ENCODE measurements at places on chromosomes 1 and 21.

DNA sequence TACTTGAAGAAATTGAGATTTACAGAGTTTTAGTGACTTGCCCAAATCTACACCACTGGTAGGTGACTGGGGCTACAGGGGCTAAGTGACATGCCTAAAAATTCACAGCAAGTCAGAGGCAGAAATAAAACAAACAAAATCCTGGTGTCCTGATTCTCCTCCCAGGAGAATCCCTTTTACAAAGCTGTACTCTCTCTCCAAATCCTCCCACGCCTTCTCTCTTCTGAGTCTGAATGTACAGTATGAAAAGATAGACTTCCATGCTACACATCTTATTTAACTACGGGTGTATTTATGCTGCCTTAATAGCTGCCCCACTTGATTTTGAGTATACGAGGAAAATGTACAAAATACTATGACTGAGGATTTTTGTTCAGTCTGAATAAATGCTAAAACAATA, 65.4 kb downstream of the SGIP1 start:
- no peak for DNase-seq

- no peak for DNase-seq
These were observed 161.2 kb downstream of the NTMT2 start for GRCh38 chr1:170306948-170307347.

- peak; percentile 95 for DNase-seq
These were observed at the start of gene PI4KB for GRCh38 chr1:151327223-151327902. Gene PI4KB (minus strand): TSS chr1:151327416. CDS start chr1:151316481, 10,935 bp downstream.

GRCh38 chr1:1307923-1308755, at the start of the genes ACAP3 and PUSL1:
Gene ACAP3 (minus strand): TSS chr1:1307930. CDS start chr1:1307815, 115 bp downstream.
Gene PUSL1 (plus strand): TSS chr1:1308597. CDS start chr1:1308644, 47 bp downstream.
- no peak for DNase-seq

- peak; percentile 1 for DNase-seq
These were observed 120.2 kb upstream of the KCNE2 start for GRCh38 chr21:34243562-34243961.

DNA sequence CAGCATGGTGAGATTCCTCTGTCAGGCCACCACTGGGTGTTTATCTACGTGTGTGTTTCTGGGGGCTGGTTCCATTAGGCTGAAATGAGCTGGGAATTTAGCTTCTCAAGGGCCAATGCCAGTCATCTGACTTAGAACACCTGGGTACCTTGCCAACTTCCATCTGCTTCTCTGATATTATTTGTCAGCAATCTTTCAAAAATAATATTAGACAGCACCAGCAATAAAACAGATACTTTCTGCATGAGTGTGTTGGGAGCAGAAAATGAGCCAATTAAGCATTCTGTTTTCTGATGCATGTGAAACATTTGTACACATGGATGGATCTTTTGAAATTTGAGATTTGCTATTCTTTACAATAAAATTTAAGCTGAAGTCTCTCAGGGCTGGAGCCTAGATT, 124.1 kb downstream of the RYR2 start:
- DNase-seq = no peak

DNA sequence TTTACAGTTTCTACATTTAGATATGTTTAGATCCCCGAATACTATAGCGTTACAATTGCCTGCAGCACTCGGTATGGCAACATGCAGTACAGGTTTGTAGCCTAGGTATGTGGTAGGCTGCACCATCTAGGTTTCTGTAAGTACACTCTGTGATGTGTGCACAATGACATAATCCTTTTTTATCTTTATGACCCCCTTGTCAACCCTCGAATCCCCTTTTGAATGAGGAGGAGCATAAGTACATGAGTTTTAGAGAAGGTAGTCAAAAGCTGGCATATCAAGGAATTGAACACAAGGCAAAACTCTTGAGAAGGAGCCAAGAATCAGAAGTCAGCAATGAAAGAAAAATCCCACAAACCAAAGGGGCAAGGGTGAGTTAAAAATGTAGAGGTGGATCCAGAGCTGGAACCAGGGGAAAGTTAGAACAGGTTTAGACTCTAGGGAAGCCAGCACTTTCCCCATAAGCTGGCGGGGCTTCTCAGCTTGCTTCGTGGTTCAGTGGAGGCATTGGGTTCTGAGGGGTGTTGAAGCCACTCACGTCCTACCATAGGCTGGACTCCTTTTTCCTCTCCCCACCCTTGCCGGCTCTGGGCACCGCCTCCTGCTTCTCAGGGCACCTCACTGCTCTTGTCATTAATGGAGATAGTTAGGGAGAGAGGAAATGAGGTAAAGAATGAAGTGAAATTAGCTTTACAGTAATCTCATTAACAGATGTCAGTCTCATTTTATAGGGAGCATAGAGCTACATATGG, 31.3 kb downstream of the OLFML3 start:
- DNase-seq = no peak

GRCh38 chr1:154386643-154387352, 18.3 kb upstream of the IL6R start:
- DNase-seq = no peak

GRCh38 chr1:165492845-165493373, 48.0 kb upstream of the RXRG start:
- DNase-seq = no peak

DNA sequence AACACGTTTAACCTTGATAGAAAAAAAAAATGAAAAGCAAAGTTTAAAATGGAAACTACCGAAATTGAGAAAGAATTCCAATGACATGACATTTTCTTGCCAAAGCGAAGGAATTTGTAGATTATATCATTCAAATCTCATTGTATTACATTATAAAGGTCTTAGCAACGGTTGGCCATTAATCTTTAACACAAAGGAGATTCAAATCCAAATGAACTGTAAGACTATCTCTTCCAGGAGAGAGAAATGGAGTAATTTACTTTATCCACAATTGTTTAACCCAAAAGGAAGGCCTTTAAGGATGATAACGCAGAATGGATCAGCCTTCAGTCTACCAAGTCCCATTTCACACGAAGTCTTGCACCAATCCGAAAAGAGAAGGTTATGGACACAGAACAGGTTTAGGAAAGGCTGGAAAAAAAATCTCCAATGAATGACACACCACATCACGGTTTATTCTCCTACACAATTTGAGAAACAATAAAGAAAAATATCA, 1.5 kb downstream of the ENAH start:
- no peak for DNase-seq

GRCh38 chr1:113467991-113468390, 77.7 kb downstream of the MAGI3 start:
- no peak for DNase-seq

- no peak for DNase-seq
These were observed 16.8 kb upstream of the FAM131C start for GRCh38 chr1:16090076-16090826.

DNA sequence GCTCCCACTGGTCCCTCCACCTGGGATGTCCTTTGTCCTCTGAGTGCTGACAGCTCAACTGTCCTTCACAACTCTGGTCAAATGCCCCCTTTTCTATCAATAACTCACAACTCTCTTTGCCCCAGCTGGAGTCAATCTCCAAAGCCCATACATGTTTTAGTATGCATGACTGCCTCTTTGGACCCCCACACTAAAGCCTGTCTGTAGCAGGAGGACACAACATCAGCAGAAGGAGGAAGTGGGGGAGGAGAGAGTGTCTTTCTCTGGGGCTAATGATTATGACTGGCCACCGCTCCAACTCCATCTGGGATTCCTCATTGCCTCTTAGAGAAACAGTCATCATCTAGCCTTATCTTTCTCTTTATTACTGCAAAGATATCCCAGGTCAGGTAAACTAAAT, 186.6 kb upstream of the FGGY start:
- DNase-seq = no peak

- no peak for DNase-seq
These were observed 31.0 kb upstream of the MAN1A2 start for GRCh38 chr1:117336088-117336817.

GRCh38 chr1:81542196-81542595, 258.5 kb upstream of the ADGRL2 start:
- DNase-seq = no peak

- no peak for DNase-seq
These were observed 147.4 kb upstream of the ZRANB2 start for GRCh38 chr1:71228241-71228640.

GRCh38 chr1:25642574-25643108, 26.1 kb downstream of the MAN1C1 start:
- DNase-seq = peak; percentile 57

- DNase-seq = no peak
These were observed 26.2 kb downstream of the RAB3B start for GRCh38 chr1:51964309-51964696.

DNA sequence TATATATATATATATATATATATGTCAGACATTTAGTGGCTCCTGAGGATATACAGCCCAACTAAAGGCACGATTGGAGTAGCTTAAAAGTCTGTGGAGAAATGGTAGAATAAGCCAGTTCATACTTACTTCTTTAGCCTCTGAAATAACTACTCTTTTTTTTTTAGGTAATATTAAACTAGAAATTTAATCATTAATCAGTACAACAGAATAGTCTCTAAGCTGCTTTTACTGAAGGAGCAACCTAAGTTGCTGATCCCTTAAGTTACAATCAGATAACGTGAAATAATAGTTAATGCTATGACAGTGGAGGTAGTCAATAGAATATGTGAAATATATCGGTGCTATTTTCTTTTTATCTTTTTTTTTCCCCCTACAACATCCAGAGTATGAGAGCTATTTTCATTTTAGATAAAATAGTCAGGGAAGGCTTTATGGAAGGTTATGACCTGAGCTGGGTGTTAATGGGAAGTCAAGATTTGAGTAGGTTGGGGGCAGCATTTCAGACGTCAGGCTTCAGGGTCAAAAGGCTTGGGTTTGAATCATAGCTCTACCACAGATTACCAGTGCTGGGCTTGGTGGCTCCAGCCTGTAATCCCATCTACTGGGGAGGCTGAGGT, 15.6 kb downstream of the ZMPSTE24 start:
- no peak for DNase-seq
